ENCODE measurements at places on chromosomes 11 and 22.

- DNase-seq = no peak
Observed at GRCh38 chr11:112634551-112634950, 326.7 kb upstream of the NCAM1 start.

DNA sequence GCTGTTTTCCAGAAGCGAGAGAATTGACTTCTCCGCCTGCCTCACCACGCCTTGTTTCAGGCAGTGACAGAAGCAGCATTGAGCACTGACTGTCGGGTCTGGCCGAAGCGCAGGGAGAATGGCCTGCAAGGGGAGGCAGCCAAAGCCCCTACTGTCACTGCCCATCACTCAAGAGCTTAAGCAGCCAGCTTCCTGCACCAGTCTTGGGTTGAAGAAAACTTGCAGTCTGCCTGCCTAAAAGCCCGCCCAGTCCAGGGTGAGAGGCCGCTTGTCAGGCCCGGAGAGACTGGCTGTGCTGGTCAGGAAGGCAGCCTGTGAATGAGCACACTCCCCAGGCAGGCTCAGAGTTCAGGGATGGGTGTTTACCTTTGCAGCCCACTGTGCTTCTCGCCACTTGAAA lies 108.3 kb downstream of the PKNOX2 start:
- no peak for DNase-seq

- DNase-seq = no peak
Observed at GRCh38 chr11:74670171-74670570, 61.1 kb downstream of the CHRDL2 start.

DNA sequence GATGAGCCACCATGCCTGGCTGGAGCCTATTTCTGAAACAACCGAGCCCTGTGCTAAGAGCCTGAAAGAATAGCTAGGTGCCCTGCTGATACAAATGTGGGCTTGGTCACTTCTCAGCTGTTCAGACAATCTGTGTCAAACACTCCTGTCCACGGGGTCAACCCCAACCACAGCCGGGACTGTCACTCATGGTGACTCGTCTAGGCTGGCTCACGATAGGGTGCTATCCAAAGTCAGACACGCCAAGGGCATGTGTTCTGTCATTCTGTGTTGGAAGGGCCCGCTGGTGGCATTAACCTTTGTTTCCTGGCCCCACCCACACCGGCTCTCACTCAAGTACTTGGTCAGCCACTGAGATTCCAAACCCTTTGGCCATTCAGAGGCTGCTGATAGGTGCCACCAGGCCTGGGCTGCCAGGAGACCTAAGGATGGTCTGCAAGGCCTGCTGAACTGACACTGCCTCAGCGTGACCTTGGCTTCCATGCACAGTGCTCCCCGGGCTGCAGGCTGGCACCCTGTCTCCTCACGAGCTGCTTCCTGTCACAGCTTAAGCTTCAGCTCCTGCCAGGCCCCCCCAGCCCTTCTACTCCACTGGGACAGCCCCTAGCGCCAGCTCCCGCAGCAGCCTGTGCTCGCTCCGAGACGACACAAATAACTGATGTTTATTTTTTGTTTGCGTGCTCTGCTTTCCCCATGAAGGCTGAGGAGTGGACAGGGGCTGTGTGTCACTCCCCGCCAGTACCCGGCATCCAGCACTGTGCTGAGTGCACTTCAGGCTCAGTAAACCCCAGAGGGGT lies 14.2 kb upstream of the CDC42BPG start:
- peak; percentile 82 for DNase-seq

GRCh38 chr11:64558869-64559268 lies 32.2 kb upstream of the SLC22A12 start:
- no peak for DNase-seq

GRCh38 chr11:2734181-2735052 lies 34.6 kb upstream of the KCNQ1OT1 start:
- DNase-seq = no peak

GRCh38 chr11:108286370-108286769 lies 63.5 kb downstream of the ATM start:
- DNase-seq = no peak

DNA sequence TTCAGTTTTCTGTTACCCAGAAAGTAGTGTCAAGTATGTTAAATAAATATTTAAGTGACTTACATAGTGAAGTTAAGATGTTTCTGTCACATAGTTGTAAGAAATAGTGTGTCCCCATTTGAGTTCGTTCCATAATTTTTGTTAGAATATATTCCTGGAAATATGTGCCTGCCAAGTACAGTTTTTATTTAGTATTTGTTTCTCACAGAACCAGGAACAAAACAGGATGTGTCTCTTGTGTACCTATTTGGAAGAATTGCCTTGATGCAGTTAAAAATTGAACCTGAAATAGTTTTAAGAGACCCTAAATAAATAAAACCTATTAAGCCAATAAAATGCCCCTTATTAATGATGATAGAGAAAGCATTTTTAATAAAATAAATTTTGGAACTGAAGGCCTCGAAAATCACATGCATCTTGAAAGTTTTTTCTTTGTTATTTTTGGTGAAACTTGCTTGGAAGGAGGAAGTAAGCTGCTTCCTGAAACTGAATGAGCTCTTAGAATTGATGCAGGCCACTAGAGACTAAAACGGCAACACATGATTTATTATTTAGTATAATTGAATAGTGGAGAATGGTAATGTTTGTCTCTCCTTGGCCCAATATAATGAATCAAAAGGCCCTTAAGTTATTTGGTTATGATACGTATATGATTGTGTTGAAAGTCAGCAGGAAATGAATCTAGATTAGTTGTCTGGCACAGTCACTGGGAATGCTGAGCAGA lies 55.9 kb downstream of the SWAP70 start:
- DNase-seq = no peak

DNA sequence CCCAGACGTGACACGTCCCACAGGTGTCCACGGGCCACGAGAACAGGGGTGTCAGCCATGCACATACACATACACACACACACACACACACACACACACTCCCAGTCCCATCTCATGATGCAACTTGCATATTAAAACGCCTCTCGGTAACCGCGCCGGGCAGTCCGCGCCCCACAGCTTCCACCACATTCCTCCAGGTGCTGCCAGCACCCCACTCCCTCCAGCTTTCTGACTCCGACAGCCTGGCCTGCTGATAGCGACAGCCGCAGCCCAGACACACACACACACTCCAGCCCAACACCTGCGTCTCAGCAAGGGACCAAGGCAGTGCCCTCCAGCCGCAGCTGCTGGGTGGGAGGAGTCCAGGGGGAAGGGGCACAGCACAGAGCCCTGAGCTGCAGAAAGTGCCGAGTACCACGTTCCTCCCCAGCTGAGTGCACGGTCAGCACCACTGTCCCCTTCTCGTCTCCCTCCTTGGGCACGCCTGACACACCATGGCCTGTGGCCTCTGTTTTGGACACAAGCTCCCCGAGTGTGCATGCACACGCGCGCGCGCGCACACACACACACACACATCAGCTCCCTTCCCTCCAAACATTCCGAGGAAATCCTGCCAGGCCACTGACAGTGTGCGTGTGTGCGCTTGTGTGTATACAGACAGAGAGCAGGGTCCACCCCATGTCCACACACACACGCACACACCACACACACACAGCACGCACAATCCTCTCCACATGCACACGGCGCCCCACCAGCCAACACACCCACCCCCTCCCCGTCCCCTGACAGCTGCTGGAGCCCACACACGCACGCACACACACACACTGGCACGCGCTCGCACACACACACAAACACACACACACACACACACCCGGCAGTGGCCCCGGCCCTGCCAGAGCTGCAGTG lies 1.2 kb downstream of the ELFN2 start:
- DNase-seq = no peak

- DNase-seq = no peak
Observed at GRCh38 chr11:126782810-126783209, 217.8 kb downstream of the KIRREL3 start.

- no peak for DNase-seq
Observed at GRCh38 chr22:38964989-38965388, 7.6 kb downstream of the APOBEC3A start.

- peak; percentile 46 for DNase-seq
Observed at GRCh38 chr11:10409207-10409661, 45.8 kb upstream of the AMPD3 start.

- DNase-seq = no peak
Observed at GRCh38 chr11:116835042-116835772, 2.2 kb downstream of the APOA1 start.

DNA sequence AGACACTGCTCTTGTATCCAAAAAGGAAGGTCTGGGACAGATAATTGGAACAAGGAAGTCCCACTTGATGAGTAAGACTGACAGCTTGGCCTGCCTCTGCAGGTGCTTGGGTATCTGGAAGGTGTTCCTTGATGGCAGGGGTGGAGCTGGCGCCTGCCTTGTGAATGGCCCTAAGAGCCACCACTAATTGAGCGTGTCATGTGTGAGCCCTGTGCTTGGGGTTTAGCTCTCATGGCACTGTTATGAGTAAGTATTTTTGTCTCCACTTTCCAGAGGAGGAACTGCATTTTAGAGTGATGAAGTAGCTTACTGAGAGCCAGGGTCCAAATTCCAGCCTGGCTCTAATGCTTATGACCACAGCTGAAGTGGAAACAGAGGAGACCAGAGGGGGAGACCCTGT lies 71.2 kb upstream of the NECTIN1 start:
- no peak for DNase-seq

DNA sequence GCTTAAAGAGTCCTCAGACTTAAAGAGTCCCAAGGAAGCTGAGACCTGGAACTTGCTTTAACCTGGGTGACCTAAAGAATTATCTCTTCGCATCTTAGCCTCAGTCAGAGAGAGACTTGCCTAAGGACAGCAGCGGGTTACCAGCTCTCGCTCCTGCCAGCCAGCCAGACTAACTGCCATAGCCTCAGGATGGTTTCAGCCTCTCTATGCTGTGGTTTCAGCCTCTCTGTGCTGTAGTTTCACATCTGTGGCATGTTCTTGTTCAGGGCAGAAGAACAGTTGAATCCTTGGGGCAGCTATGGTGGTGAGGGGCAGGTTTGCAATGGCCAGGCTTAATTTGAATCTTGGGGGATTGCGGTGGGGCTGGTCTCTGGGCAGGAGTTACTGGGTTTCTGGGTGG lies 2.3 kb downstream of the FRMD8 start:
- no peak for DNase-seq

GRCh38 chr11:2963761-2964160 lies 28.4 kb downstream of the NAP1L4 start:
- no peak for DNase-seq

GRCh38 chr11:121464352-121464946 lies 11.7 kb upstream of the SORL1-AS1 start:
- DNase-seq = peak; percentile 85

DNA sequence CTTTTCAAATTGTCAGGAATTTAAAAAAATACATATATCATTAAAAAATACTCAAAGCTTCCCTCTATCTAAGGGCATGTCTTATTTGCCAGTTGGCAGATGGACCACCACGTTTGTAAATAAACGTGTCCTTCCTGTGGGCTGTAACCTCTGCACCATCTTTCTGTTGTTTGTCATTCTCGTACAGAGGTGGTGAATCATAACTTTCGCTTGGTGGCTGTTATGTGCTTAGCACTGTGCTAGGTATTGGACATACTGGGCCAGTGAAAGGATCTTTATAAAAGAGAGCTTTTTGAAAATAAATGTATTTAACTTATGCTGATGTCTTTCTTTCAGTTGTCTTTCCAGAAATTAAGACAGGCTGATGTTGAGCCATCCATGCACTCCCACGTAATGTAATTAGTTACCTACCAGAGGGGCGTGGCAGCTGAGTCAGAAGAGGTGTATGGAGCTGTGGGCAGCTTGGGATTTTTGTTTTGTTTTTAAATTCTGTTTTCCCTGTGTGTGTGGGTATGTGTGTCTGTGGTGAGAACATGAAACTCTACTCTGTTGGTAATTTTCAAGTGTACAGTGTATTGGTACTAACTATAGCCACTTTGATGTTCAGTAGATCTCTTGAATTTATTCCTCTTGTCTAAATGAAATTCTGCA lies 62.7 kb downstream of the TECTA start:
- DNase-seq = no peak

DNA sequence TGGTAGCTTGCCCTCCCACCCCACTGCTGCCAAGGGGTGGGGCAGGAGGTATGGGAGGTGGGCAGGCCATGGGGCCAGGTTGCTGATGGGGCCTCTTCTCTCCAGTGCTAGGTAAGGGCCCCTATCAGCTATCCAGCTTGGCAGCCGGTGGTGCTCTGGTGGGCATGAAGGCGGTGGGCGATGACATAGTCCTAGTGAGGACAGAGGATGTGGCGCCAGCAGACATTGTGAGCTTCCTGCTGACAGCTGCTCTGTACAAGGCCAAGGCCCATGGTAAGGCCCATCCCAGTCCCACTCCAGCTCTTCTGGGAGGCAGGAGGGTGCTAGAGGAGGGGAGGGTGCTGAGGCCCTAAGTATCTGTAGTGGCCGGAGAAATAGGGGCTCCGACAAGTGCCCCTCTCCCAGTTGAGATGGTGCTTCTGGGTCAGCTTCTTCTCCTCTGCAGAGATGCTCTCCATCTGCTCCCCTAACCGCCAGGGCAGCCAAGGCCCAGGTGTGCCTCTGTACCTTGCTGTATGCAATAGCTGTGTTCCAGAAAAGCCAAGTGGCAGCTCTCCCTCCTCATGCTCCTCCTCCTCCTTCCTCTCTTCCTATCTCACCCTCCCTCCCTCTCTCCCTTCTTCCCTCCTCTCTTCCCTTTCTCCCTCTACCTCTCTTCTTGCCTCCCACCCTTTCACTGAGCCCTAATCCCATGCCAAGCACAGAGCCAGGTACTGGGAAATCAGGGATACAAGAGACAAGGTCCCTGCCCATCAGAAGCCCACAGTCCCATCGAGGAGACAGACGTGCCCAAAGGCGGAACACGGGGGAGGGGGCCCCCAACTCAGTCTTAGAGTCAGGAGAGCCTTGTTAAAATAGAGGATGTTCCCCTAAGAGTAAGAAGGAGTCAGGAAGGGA lies 55.3 kb downstream of the OTOG start:
- peak; percentile 42 for DNase-seq

- no peak for DNase-seq
Observed at GRCh38 chr11:65072631-65072966, 11.2 kb downstream of the CDCA5 start.

DNA sequence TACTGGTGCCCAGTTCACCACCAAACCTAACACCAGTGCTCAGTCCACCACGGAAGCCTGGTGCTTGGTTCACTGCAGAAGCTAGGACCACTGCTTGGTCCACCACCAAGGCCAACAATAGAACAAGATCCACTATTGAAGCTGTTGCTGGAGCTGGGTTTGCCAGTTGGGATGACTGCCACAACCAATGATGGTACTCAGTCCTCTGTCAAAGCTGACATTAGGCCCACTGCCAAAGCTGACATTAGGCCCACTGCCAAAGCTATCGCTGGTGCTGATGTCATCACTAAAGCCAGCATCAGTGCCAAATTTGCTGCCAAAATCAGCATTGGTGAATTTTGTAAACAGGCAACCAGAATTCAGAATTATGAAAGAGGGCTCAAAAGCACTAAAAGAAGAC lies 1850.2 kb upstream of the RAG2 start:
- no peak for DNase-seq

- no peak for DNase-seq
Observed at GRCh38 chr11:75557666-75558494, 4.2 kb upstream of the SERPINH1 start.
